Cortex of kidney (tissue), 1 donor: ENCODE measurements at places on chromosomes 7 and 10.

GRCh38 chr10:96642973-96643372, 56.2 kb upstream of the TM9SF3 start:
- no peak for DNase-seq

DNA sequence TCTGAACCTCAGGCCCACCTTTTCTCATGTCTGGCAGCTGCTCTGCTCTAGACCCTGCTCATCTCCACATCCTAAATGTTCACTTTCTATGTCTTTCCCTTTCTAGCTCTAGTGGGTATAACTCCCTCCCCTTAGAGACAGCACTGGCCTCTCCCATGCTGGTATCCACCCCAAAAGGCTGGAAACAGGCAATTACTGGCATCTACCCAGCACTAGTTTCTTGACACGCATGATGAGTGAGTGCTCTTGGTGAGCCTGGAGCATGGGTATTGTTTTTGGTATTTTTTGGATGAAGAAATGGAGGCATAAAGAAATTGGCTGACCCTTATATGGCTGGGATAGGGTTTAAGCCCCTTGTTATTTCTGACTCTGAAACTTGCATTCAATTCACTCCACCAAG, 156.0 kb downstream of the EGFR start:
- no peak for DNase-seq

GRCh38 chr10:71638064-71638821, 81.3 kb downstream of the C10orf105 start:
- no peak for DNase-seq

DNA sequence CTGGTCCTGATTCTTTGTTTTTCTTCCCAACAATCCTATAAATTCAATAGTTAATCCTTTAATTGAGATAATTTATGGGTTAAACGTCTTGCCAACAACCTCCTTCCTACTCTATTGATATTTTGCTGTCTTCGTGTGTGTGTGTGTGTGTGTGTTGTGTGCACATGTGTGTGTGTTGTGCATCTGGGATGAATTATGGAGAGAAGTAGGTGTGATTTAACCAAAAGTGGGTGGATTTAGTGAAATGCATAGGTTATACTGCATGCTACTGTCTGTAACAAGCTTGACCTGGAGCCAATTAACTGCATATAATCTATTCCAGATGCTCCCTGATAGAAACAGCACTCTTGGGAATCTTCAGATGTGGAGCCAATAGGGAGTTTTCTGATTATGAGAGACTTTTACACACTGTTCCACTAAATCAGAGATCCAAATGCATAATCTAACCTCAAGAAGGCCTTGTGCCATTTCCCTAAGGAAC, 61.2 kb downstream of the SEMA3D start:
- no peak for DNase-seq

GRCh38 chr7:4832711-4833110, 29.1 kb downstream of the PAPOLB start:
- DNase-seq, result no peak

DNA sequence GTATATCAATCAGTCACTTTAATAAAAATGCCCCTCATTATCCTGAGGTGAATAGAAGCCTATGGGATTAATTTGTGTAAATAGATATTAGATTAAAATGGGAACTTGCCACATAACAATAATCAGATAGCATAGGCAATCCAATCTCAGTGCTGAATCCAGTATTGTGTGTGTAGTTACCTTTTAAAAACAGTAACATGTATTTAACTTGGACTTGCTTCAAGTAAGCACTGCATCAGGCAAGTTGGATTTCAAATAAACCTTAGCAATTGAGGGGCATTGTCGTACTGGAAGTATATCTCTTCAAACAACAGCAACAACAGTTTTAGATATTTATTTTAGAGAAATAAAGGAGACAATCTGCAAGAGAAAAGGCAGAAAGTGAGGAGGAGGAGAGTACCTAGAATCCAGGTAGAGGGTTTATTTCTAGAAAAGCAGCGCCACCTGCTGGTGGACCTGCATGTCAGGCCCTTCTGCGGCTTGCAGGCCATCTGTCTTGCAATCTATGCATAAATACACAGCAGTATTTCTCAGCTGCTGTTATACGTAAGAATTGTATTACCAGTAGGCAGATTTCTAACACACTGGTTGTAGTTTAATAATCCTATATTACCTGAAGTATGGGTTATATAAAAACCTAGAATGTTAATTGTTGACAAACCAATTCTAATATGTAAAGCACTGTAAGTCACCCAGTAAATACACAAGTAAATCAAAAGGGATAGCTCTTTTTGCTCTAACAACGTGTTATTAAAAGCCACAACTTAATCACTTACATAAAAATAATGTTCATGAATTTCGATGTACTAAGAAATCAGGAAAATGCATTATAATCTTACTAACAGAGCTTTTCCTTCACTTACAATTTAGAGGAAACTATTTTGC, 652.8 kb downstream of the KCNMA1 start:
- DNase-seq, result no peak

DNA sequence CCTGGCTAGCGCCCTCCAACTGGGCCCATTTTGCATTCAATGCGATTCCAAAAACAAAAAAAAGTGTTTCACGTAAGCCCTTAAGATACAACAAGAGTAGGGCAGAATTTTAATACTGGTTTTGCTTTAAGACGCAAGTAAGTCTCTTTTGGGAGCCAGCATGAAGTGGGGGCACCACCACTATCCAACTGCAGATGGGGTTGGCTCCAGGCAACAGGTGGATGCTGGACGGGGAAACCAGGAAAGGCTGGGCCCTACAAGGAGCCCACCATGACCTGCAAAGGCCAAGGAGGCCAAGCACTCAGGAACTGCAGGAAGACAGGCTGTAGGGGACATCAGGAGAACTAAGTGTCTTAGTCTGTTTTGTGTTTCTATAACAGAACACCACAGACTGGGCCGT, 86.5 kb upstream of the INSIG1 start:
- no peak for DNase-seq

DNA sequence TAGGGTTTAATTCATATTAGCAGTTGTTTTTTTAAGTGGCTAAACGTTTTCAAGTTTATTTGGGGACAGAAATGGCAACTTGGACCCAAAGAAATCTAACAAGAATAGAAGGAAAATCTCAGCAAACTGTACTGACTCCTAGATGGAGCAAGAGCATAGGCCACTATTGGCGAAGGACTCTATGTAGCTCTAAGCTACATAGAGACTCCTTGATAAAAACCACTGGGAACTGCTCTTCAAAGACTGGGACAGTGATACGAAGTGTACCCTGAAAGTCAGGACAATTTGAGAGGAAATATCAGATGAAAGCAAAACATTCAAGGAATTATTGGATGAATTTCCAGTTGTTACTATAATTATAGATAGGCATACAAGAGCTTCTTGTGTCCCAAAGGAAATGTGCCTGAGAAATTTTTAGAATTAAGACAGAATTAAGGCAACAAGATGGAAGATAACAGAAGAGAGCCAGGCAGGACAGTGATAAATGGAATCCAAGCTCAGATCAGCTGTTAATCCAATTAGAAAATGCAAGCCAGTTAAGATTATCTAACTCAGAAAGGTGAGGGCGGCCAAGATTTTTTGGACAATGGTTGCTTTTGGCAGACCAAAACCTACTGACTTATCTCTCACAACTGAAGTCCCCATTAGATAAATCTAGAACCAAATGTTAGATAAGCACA, 103.7 kb upstream of the IFRD1 start:
- DNase-seq, result no peak
